ENCODE measurements at places on chromosomes 5 and 9.
A peak's percentile ranks its signal among the peaks of the same experiment; 100 is the strongest.

DNA sequence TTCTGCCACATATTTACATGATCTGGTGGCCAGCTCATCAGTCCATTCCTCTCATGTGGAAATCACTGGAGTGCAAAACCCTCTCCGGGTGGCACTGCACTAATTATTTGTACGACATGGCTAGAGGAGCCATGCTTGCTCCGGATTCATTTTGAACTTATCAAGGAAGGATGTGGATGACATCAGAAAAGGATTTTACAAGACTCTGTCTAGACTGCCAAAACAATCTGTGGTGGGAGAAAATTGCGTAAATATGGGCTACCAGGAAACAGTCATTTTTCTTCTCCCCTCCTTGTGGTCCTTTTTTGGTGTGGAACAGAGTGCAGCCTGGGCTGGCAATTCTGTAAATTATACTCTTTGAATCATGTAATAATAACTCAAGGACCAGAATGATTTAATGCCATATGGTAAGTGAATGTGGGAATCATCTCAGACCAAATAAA lies 123.4 kb upstream of the IFNE start:
- no peak for DNase-seq

GRCh38 chr5:119275601-119276173 lies 80.1 kb upstream of the TNFAIP8 start:
- DNase-seq, result peak; percentile 75

DNA sequence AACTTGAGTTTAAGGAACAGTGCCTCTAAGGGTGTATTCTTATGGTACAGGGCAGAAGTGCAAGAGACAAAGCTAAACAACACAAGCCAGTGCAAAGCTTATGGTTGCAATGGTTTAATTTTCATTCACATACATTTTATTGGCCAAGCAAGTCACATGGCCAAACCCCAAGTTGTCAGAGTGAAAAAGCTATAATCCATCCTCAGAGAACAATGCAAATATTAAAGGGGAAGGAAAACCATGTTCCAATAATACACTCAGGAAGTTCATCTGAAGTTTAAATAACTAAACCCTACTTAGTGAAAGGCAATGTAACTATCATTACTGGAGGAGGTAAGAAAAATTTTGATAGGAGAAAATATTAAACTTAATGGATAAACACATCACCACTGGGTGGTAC lies 26.6 kb upstream of the TLR4 start:
- DNase-seq, result no peak

DNA sequence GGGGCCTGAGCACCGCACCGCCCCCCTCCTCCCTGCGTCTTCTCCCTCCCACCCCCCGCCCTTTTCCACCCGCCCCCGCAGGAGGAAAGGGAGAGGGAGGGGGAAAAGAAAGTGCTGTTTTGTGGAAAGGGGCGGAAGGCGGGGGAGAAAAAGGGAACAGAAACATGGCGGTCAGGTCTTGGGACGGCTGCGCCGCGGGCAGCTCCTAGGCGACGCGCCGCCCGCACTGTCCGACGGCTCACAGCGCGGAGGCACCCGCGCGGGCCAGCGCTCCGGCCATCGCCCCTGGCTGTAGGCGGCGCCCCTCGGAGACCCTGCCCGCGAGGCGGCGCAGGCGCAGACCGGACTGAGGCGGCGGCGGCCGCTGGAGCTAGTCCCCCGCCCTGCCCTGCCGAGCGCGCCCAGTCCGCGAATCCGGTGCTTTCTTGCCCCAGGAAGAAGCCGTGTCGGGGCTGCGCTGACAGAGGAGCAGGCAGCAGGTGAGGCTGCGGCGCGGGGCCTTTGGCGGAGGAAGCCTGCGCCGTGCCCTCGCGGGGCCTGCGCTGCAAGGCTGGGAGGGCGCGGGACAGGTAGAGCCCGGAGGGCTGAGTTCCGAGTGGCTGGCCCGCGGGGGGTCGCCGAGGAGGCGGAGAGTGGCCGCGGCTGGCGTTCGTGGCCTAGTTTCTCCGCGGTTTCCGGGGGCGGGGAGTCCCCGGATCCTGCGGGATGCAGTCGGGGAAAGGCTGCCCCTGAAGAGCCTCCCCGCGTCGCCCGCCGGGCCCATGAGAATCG lies at the start of gene DENND4C:
Gene DENND4C, plus strand, starts transcription at position 339 of the 771 bp plus-strand sequence. CDS start 45,482 bp downstream, outside the sequence.
- DNase-seq, result peak; percentile 87

GRCh38 chr9:95027914-95028852 lies 289.3 kb downstream of the FANCC start:
- DNase-seq, result no peak

DNA sequence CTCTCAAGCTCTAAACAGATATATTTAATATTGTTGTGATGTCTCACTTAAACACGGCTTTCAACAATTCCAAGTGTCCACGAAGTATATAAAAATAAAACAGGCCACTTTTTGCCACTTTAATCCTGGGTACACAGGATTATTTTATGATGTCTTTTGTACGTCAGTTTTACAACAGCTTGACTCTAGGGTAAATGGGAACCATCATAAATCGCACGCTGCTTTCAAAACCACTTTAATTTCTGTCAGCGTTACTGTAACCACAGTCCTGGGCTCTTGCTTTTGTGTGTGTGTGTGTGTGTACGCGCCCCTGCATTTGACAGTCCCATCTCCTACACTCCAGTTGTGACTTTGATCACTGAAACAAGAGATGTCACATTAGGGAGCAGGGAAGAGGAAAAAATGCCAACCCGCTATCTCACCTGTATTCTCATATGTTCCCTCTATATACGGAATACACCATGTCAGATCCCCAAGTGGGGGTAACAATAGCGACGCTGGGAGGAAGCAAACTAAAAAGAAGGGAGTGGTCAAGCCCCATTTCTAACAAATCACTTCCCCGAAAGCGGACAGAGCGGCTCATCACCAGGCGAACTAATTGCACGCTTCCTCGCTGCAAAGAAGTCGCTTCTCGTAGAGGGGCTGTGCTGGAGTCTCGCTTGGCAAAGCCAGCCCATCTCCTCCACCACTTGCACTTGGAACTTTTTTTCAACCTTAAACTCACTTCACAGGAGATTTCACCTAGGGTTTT lies 1.2 kb downstream of the BNC2 start:
- no peak for DNase-seq

- DNase-seq, result no peak
Observed at GRCh38 chr9:131312822-131313770, 23.6 kb downstream of the PLPP7 start.

DNA sequence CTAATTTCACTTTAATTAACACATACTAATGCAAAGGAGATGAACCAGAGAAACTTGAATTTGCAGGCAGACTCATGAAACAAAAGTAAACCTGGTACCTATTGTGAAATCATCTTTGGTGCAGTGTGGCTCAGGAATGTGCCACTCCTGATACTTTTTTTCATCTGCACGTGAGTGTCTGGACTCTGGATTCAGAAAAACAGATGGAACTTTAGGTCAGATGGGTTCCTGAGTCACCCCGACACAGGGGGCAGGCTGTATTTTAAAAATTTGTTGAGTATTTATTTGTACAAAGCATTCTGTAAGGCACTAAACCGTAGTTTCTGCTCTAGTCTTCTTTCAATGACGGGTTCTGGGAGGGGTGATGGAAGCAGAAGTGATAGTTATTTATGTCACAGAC lies 52.2 kb upstream of the TUT7 start:
- no peak for DNase-seq

DNA sequence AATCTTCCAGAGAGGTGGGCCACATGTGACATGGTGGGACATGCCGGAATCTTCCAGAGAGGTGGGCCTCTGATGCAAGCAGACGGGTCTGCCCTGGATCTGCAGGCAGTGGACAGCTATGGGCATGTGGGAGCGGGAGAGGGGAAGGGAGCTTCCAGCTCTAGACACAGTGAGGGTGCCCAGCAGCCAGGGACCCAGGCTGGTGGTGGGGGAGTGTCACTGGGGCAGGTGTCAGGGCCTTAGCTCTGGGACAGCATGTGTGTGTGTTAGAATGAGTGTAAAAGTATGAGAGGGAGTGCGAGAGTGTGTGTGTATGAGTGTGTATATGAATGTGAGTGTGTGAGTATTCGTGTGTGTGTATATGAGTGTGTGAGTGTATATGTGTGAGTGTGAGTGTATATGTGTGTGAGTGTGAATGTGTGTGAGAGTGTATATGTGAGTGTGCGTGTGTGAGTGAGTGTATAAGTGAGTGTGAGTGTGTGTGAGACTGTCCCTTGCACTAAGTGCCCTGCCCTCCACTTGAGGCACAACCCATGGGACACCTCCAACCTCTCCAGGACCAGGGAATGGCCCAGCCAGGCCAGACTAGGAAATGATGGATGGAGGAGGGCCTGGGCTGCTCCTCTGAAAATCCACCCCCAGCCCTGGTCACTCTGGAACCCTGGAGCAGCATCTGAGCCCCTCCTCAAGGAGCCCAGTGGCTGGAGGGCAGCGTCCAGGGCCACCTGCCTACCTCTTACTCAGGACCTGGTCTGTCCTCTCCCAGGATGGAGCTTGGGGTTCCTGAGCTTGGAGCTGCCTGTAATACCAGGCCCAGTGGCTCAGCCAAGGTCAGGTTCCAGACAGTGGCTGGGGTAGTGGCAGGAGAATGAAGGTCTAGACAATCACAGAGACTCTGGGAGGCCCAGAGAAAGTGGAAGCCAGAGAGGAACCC lies 122.2 kb downstream of the C9orf50 start:
- DNase-seq, result no peak

GRCh38 chr9:132192728-132193127 lies 30.9 kb downstream of the NTNG2 start:
- DNase-seq, result no peak

DNA sequence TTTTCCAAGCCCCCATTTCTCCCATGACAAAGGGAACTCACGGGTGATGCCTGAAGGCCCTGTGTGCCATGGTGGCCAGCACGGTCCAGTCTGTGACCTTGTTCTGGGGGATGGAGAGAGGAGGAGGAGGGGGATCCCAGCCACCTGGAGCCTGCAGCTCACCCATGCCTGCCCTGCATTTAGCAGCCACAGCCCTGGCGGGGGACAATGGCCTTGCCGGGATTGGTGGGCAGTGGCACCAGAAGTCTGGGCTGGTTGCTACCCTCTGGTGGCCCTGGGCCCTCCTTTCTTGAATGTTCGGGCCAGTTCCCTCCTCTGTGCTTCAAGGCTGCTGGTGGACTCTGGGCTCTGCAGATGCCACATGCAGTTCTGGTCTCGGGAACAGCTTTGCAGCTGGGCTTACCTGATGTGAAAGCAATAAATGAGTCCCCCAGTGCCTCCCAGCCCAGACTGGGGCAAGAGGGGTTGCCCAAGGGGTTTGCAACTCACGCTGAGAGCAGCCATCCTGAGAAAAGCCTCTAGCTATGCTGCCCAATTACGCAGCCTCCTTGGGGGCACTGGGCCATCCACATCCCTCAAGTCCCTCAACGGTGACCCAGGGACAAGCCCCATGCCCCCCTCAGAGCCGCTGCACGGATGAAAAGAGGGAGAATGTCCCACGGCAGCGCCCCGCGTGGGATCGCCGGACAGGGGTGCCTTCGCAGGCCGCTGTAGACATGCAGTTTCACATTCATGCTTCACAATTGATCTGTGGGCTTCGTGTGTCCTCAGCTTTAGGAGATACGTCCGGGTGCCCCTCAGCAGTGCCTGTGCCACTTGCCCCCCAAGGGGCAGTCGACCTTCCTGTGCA lies 49.2 kb upstream of the FCN1 start:
- DNase-seq, result no peak

- no peak for DNase-seq
Observed at GRCh38 chr5:52705720-52706119, 82.0 kb upstream of the ITGA1 start.

DNA sequence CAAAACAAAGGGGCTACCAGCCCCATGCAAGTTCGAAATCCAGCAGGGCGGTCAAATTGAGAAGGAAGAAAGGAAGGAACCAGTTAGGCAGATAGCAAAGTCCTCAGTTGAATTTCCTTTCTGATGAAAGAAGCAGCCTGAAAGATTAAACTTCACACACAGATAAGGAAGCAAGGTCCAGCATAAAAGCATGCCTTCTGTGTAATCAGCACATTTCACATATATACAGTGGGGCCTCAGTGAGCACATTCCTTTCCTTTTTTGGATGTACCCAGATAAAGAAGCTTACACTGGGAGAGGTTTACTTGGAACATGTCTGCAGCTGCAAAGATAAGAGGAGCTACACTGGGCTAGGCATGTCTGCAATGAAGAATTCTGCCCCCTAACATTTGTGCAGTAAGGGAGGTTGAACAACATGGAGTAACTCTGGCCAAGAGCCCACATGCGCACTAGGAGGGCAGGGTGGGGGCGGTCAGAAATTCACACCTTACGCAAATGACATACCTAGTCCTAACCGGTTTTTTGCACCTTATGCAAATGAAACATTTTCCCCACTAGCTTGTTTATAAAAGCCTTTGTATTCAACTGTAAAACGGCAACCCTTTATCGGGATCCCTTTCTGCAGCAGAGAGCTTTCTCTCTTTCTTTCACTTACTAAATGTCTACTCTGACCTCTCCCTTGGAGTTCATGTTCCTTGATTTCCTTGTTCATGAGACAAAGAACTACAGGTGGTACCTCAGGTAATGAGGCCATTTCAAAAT lies 149.7 kb upstream of the FBXL17 start:
- DNase-seq, result no peak

DNA sequence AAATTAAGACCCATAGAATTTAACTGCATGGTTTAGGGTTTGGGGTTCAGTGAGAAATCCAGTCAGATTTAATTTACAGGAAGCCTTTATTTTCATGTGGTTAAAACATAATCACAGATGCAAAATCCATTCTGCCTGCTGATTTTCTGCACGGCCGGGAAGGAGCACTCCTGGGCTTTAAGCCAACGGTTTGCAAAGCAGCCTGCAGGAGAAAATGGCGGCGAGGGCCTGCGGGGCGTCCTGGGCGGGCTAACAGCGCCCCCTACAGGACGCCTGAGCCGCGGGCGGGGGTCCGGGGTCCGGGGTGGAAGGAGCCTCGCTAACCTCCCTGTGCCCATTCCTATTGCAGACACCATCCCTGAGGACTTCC lies 47.6 kb downstream of the THBS4 start:
- DNase-seq, result peak; percentile 80

DNA sequence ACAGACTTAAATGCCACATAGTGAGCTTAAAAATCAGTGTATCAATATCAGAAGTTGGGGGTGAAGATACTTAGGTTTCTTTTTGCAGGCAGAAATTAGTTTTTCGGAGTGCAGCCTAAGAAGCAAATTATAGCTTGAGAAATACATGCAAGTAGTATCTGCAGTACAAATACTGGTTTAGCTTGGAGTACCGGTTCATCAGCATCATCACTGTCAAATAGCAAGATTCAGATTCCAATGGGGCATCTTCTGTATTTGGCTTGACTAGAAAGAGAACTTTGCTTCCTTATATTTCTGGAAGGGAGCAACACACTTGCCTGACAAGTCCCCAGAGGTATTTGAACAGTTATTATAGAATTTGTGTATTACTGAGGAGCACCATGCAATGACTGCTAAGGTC lies 19.8 kb downstream of the SLC31A1 start:
- no peak for DNase-seq

DNA sequence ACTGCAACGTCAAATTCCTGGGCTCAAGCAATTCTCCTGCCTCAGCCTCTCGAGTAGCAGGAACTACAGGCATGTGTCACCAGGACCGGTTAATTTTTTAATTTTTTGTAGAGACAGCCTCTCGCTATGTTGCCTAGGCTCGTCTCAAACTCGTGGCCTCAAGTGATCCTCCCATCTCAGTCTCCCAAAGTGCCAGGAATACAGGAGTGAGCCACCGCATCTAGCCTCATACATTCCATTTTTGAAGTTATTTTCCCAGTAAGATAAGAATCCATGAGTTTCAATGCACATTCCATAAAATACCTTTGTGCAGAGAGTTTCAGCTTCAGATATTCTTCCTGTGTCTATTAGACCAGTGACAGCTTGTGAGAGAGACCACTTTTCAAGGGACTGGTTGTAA lies 70.4 kb downstream of the SKIC3 start:
- DNase-seq, result no peak

GRCh38 chr5:14701556-14701955 lies 37.0 kb downstream of the OTULIN start:
- DNase-seq, result no peak

- no peak for DNase-seq
Observed at GRCh38 chr9:91036356-91036755, 234.7 kb downstream of the SYK start.
